ENCODE measurements at places on chromosomes 4 and X. TPM values are rescaled to one million over a fixed set of nuclear protein-coding genes. Genes with fewer than 3 reads are reported as not detected.

Gene CFAP299
- not detected for polyA plus RNA-seq

Gene ZC4H2
- 2.8 TPM for polyA plus RNA-seq

Gene TKTL2
- polyA plus RNA-seq: not detected

Gene MSANTD1
- 0.61 TPM for polyA plus RNA-seq

Gene DIPK2B
- 3.7 TPM for polyA plus RNA-seq

Gene CENPE
- 2.0 TPM for polyA plus RNA-seq

Measured in esophagus (tissue), 2 donors.